GM23248 (cell line): ENCODE measurements at places on chromosomes 7 and 10. TPM values are rescaled to one million over a fixed set of nuclear protein-coding genes. Genes with fewer than 3 reads are reported as not detected.

CREB5 gene
- total RNA-seq: 13.6 and 14.8 TPM in 2 replicates

SFRP5 gene
- total RNA-seq: not detected in 2 replicates

SPDYE8 gene
- total RNA-seq: not detected in 2 replicates

LRRTM3 gene
- total RNA-seq: not detected in 2 replicates

GRIFIN gene
- not detected in 2 replicates for total RNA-seq

INMT gene
- total RNA-seq: 0.13 TPM in 1 of 2 replicates, not detected in the other

SLC35B4 gene
- 12.9 and 15.6 TPM in 2 replicates for total RNA-seq

PALD1 gene
- total RNA-seq: not detected in 2 replicates

GDF10 gene
- 0.22 TPM in 1 of 2 replicates, not detected in the other for total RNA-seq

GBX1 gene
- total RNA-seq: not detected in 2 replicates

RBP3 gene
- not detected in 2 replicates for total RNA-seq

GJD4 gene
- total RNA-seq: not detected in 2 replicates

EPDR1 gene
- total RNA-seq: 1.5 and 5.2 TPM in 2 replicates

GPER1 gene
- 3.4 and 6.7 TPM in 2 replicates for total RNA-seq

ALOX5 gene
- total RNA-seq: not detected in 2 replicates

FAM25A gene
- not detected in 2 replicates for total RNA-seq

PTCD1 gene
- 5.2 and 13.7 TPM in 2 replicates for total RNA-seq

NEBL gene
- not detected in 2 replicates for total RNA-seq

NEUROD6 gene
- not detected in 2 replicates for total RNA-seq

BTBD16 gene
- not detected in 2 replicates for total RNA-seq

COL17A1 gene
- 0.25 TPM in 1 of 2 replicates, not detected in the other for total RNA-seq

ACSM6 gene
- not detected in 2 replicates for total RNA-seq

KCND2 gene
- 1.5 and 2.7 TPM in 2 replicates for total RNA-seq

KCP gene
- total RNA-seq: not detected in 2 replicates

OPALIN gene
- total RNA-seq: not detected in 2 replicates

CAV1 gene
- total RNA-seq: 1,062 and 1,092 TPM in 2 replicates

HABP2 gene
- not detected in 2 replicates for total RNA-seq

ANXA8 gene
- 3.4 and 3.7 TPM in 2 replicates for total RNA-seq

FAM241B gene
- total RNA-seq: not detected in 2 replicates

TMEM176B gene
- not detected in 2 replicates for total RNA-seq

MAGI2 gene
- 4.1 and 8.1 TPM in 2 replicates for total RNA-seq

FANK1 gene
- 4.3 and 13.3 TPM in 2 replicates for total RNA-seq

ATOH7 gene
- not detected in 2 replicates for total RNA-seq

SYT15 gene
- total RNA-seq: 0.89 and 1.2 TPM in 2 replicates

RRP12 gene
- 17.1 and 17.7 TPM in 2 replicates for total RNA-seq

CRPPA gene
- total RNA-seq: 1.8 and 3.8 TPM in 2 replicates

C10orf62 gene
- not detected in 2 replicates for total RNA-seq

WDR11 gene
- 61.8 and 68.7 TPM in 2 replicates for total RNA-seq

MPLKIP gene
- 19.2 and 44.6 TPM in 2 replicates for total RNA-seq
